ENCODE measurements at places on chromosomes 3 and 15.

- no peak for DNase-seq
These were observed 82.0 kb downstream of the DPPA2 start for GRCh38 chr3:109234300-109234699.

- DNase-seq = no peak
These were observed 197.5 kb downstream of the PTPRG start for GRCh38 chr3:61758839-61759238.

DNA sequence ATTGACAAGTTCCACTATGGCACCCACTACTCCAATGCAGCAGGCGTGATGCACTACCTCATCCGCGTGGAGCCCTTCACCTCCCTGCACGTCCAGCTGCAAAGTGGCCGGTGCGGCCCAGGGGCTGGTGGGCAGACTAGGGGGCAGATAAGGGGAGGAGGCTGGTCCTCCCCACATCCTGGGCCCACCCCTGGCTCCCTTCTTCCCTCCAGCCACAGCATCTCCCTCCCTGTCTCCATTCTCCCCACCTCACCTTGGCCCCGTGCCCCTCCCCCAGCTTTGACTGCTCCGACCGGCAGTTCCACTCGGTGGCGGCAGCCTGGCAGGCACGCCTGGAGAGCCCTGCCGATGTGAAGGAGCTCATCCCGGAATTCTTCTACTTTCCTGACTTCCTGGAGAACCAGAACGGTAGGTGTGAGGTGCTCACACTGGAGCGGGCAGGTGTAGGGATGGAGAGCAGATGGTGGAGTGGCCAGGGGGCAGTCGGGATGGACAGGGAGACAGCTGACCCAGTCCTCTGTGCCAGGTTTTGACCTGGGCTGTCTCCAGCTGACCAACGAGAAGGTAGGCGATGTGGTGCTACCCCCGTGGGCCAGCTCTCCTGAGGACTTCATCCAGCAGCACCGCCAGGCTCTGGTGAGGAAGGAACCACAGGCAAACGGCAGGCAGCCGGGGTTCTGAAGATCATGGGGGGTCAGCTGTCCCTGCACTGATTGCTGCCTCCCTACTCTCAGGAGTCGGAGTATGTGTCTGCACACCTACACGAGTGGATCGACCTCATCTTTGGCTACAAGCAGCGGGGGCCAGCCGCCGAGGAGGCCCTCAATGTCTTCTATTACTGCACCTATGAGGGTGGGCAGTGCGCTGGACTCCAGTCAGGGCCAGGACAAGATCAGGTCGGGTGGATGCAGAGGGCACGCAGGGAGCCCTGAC is 26.0 kb downstream of the NBEAL2 start:
- no peak for DNase-seq

GRCh38 chr3:169750665-169751064 is 14.2 kb downstream of the TERC start:
- DNase-seq = no peak

GRCh38 chr3:94101860-94102259 is 39.0 kb downstream of the NSUN3 start:
- DNase-seq = no peak

- no peak for DNase-seq
These were observed 178.2 kb upstream of the LPP start for GRCh38 chr3:187975561-187976364.

GRCh38 chr3:150710097-150710496 is 6.4 kb upstream of the ERICH6 start:
- no peak for DNase-seq

DNA sequence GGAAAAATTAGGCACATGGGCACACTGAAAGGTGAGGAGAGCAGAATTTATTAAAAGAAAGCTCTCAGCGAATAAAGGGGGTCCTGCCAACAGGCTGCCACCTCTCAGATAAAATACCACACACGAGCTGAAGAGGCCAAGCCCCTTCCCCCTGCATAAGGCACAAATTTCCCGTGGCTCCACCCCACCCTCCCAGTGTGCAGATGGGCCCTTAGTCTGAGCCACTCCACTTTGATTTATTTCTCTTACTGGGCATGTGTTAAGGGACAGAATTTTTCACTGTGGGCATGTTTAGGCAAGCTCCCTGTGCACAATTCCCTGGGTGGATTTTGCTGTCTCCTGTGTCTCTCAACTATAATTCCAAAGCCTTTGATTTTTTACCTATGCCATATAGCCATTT is 409.8 kb downstream of the TBL1XR1 start:
- DNase-seq = no peak

GRCh38 chr3:42351207-42351606 is 59.2 kb downstream of the LYZL4 start:
- DNase-seq = no peak

DNA sequence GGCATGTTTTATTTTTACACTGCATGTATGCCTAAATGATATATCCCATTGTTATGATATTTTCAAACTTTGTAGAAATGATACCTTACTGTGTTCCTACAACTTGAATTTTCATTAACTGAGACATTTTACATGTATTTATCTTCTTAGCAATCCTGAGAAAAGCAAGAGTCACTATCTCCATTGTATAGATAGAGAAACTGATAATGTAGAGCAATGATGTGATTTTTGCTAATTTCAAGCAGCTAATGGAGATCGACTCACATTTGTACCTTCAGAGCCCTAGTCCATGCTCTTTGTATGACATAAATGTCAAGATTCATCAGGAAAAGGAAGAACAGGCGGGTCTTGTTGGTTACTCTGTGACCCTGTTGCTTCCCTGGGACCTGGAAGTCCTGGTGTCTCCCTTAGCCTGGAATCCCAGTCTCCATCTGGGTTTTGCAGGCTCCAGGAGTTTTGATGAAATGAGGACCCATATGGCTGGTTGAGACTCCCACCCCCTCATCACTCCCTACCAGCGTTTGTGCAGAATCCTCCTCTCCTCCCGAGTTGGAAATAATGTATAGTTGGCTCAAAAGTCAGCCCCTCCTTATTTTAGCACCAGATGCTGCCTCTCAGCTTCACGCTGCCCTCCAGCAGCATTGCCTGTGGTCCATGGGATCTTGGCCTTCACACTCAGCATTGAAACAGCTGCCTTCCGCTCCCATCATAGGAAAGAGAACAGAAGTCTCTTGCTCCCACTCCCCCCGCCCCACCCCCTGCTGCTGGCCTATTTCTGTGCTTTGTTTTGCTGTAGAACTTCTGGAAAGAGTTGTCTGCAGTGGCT is 67.1 kb downstream of the APBA2 start:
- DNase-seq = no peak

DNA sequence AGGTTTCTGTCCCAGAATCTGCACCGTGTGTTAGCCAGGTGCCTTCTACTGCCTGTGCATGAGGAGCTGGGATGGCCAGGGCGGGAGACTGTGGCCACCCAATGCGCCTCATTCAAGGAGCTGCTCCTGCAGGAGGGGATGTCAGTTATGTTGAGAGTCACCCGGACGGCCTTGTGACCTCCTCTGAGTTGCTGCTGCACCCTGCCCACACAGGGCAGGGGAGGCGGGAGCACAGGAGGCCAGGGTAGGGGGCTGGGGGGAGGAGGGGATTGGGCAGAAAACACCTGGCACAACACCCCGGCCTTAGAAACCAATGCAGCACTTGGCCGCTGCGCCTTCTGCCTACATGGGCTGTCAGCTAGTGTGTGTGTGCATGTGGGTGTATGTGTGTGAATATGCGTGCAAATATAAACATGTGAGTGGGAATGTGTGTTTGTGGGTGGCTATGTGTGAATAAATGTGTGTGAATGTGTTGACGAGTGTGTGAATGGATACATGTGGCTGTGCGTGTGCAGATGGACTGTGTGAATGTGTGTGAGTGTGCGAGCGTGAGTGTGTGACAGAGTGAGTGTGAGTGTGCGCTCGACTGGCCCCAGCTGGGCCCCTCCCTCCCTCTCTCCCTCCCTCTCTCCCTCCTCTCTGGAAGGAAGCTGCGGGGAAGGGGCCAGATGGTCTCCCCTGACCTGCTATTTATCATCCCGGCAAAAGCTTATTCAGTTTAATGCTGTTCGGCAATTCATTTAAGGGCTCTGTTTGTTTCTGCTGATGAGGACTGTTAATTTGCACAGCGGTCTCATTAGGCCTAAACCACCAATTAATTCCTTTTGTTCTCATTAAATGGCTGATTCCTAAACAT is 106.9 kb downstream of the TLE3 start:
- DNase-seq = no peak

DNA sequence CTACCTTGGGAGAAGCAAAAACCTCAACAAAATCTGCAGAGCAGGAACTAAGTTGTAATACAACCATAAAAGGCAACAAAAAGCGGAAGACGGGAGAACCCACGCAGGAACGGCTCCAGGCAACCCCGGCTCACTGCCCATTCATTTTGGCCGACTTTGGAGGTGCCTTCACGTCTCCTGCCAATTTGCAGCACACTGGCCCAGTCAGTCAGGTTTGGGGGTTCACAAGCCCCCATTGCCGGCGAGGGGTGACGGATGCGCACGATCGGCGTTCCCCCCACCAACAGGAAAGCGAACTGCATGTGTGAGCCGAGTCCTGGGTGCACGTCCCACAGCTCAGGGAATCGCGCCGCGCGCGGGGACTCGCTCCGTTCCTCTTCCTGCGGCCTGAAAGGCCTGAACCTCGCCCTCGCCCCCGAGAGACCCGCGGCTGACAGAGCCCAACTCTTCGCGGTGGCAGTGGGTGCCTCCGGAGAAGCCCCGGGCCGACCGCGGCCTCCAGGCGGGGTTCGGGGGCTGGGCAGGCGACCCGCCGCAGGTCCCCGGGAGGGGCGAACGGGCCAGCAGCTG is 463 bp downstream of the TERC start:
- peak; percentile 64 for DNase-seq

GRCh38 chr3:105802118-105802706 is 66.6 kb downstream of the CBLB start:
- no peak for DNase-seq

GRCh38 chr15:85485956-85486567 is 105.7 kb downstream of the AKAP13 start:
- peak; percentile 86 for DNase-seq

GRCh38 chr3:113221721-113222257 is 10.4 kb downstream of the BOC start:
- DNase-seq = no peak

GRCh38 chr3:84292128-84292527 is 666.7 kb upstream of the CADM2 start:
- DNase-seq = no peak

DNA sequence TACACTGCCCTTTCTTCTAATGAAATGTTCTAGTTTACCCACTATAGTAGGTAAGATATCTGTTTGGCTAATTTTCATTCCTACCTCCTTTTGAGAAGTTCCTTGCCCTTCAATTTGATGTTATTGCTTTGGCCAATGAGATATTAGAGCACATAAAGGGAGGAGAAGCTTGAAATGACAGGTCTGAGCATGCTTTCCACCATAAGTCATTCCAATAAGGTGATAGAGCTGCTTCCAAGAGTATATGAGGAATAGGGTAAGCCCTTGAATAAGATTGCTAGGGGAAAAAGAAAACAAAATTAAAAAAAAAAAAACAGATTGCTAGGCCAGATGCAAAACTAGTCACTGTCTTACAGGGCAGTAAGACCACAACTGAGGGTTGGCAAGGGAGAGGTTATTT is 78.9 kb upstream of the TRIM42 start:
- DNase-seq = no peak

GRCh38 chr3:31763731-31764130 is 217.3 kb downstream of the OSBPL10 start:
- no peak for DNase-seq

- no peak for DNase-seq
These were observed 5.3 kb upstream of the AP3B2 start for GRCh38 chr15:82715003-82715402.

DNA sequence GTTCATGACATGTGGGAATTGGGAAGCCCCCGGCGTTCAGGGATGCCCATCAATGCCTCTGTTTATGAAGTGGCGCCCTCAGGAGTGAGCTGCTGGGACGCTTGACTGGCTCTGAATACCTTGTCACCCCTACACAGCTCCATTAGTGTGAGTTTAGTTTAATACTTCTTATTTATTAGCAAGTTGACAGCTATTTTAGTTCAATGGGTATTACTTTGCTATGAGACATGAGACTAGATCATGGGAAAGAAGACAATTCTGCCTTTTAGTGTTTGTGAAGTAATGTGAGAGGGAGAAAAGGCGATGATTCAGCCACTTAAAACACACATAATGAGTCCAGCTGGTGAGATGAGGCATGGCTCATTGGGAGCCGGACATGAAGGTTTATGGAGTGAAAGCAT is 678.5 kb downstream of the NR2F2 start:
- no peak for DNase-seq

- no peak for DNase-seq
These were observed 27.4 kb downstream of the FOXL2NB start for GRCh38 chr3:138974462-138974861.

DNA sequence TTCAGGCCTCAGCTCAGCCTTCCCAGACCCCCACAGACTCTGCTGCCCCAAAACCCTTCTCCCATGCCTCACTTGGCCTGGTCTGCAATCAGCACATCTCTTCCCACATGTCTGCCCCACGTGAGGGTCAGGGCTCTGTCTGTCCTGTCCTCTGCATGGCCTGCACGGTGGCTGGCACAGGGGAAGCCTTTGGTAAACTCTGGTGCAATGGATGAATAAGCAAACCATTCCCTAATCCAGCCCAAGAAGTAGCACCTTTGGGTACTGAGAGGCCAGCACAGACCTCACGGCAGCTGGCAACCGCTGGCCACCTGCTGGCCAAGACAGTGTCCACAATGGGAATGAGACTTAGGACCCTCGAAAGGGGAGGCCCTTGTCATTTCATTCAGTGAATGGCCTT is 27.7 kb downstream of the ABTB1 start:
- no peak for DNase-seq

GRCh38 chr3:71231680-71232079 is 351.8 kb downstream of the FOXP1 start:
- DNase-seq = no peak

GRCh38 chr3:143685491-143685890 is 162.8 kb downstream of the SLC9A9 start:
- no peak for DNase-seq

DNA sequence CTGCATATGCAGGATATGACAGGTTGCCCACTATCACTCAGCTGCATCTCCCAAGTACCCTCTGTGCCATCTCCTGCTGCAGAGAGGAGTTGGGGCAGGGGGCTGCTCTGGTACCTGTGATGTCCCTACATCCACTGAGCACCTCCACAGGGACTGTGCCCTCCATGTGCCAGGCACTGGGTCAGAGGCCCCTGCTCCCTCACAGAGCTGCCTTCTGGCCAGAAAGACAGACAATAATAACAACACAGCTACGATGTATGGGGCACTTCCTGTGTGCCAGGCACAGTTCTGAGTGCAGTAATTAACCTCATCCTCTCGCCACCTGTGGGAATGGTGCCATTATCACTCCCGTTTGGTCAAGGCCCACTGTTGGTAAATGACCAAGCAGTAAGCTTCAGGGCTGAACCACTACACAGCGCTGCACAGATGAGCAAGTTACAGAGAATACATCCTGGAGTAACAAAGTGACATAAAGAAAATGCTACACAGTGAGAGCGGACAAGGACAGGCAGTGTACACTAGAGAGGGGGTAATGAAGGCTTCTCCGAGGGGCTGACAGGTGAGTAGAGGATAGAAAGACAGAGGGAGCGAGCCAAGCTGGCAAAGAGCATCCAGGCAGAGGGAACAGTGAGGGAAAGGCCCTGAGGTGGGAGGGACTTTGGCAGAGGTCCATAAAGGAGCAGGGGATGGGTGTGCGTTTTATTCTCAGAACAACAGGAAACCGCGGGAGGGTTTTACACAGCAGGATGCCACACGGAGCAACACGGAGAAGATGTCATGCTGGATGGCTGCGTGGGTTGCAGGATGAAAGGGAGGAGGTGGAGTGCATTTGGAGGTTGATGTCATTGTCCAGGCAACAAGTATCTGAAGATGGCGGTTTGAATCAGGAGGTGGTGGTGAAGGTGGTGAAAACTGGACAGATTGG is 13.6 kb downstream of the WNT7A start:
- peak; percentile 65 for DNase-seq

- DNase-seq = no peak
These were observed 2.5 kb downstream of the OR4F6 start for GRCh38 chr15:101805605-101806345.

- no peak for DNase-seq
These were observed 128.3 kb upstream of the EIF1B start for GRCh38 chr3:40181182-40181581.
